Left lung (tissue), 14 donors: ENCODE measurements at places on chromosomes 1 and 21. TPM values are rescaled to one million over a fixed set of nuclear protein-coding genes. Genes with fewer than 3 reads are reported as not detected.

DNA sequence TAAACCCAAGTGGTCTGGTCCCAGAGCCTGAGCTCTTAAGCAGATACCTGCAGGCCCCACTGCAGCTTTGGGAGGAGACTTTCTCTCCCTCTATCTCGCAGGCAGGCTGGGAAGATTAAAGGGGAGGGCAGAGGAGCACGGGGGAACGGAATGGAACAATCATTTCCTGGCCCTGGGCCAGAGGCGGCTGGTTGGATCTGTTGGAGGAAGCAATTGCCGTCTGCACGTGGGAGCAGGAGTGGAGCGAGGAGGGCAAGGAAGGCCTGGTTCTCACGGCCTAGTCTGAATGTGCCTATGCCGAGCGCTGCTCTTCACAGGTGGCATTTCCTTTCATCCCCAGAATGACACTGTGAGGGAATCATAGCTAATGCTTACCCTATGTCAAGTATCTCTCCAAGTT is 23.7 kb downstream of the NKAIN1 start:
- no peak for DNase-seq

AGBL4 gene
- 0.32 TPM for total RNA-seq

DNA sequence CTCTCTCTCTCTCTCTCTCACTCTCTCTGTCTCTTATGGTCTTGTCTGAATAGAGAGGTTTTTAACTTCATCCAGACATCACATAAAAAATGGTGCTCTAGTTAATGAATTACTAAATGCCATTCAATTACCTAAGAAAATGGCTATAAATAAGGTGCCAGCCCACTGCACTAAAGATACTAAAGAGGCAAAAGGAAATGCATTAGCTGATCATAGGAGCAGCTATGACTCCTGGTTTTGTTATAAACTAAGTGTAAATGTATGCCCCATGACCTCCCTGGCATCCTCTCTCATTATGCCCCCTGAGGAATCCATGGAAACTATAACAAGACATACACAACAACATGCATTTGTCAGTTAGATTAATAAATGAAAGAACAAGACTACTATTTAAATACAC is 57.5 kb upstream of the PDC start:
- DNase-seq: no peak

DNA sequence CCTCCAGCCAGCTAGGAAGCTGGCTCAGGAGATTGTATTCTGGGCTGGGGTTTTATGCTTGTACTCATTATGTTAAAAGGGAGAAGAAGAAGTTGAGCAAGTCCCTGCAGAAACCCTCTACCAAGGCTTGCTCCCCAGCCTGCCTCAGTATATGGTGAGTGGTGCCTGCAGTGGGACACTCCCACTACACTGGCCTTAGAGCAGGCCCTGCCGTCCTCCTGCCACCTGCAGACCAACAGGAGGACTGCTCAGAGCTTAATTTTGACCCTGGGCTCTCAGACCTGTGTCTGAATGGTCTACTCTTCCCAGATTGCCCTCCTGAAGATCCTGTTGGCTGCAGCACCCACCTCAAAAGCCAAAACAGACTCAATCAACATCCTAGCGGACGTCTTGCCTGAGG is 13.0 kb downstream of the STRIP1 start:
- no peak for DNase-seq

- no peak for DNase-seq
These were observed 18.8 kb downstream of the ITSN1 start for GRCh38 chr21:33661146-33661545.
